ENCODE measurements at places on chromosomes 2 and 18.
A peak's percentile ranks its signal among the peaks of the same experiment; 100 is the strongest.

DNA sequence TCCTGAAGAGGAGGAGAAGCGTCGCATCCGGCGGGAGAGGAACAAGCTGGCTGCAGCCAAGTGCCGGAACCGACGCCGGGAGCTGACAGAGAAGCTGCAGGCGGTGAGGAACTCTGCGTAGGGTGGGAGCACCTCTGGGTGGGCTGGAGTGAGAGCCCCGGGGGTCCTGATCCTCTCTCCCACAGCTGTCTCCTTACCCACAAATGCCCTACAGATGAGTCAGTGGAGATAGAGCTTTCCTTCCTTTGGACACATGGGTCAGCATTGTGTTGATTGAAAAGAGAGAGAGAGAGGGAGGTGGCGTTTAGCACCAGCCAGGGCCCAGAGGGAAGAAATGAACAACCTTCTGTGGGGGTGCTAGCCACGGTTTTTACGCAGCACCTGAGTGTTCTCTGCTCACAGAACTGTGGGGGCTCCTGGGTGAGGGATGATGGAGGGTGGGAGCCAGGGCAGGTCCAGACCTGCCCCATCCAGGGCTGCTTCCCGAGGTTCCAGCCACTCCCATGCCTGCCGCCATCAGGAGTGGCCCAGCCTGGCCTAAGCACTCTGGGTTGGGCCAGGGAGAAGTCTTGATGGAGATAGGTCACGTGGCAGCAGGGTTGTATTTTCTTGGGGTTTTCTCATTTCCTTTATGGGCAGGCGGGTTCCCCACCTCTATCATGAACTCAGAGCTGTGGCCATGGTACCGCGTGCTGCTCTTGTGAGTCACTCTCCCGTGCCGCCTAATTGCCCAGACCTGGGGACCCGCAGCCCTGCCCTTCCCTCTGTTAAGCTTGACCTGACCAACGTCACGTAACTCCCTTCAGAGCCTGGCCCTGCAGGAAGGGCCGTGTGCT lies 16.3 kb downstream of the FOSL2 start:
- DNase-seq = no peak

GRCh38 chr18:11511434-11512095 lies 97.8 kb upstream of the SLC35G4 start:
- DNase-seq = no peak

DNA sequence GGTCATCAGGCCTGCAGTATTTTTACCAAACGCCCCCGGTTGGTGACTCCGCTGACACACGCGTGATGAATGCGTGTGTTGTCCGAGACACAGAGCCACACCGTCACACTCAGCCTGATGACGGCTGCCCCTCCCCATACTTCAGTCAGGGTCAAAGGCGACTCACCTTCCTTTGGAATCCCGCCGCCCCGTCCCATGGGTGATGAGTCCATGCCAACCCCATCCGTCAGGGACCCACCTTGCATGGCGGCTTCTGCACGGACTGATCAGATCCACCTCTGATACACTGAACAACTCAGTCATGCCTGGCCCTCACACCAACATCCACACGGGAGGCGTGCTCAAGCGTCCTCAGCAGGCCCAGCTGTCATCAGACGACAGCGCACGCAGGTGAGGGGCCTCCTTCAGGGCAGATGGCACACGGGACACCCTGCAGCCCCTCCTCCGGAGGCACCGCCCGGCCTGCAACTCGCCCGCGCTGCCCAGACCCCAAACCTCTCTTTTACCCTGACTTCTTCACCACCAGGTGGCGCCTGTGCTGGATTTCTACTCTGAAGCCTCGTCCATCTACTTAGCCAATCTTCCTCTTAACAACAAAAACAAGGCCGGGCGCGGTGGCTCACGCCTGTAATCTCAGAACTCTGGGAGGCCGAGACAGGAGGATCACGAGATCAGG lies 89.2 kb downstream of the ZNF516 start:
- DNase-seq = peak; percentile 85

GRCh38 chr2:42933824-42934254 lies 141.5 kb upstream of the HAAO start:
- no peak for DNase-seq

- DNase-seq = no peak
These were observed 96.8 kb downstream of the DNAH6 start for GRCh38 chr2:84613082-84613481.

DNA sequence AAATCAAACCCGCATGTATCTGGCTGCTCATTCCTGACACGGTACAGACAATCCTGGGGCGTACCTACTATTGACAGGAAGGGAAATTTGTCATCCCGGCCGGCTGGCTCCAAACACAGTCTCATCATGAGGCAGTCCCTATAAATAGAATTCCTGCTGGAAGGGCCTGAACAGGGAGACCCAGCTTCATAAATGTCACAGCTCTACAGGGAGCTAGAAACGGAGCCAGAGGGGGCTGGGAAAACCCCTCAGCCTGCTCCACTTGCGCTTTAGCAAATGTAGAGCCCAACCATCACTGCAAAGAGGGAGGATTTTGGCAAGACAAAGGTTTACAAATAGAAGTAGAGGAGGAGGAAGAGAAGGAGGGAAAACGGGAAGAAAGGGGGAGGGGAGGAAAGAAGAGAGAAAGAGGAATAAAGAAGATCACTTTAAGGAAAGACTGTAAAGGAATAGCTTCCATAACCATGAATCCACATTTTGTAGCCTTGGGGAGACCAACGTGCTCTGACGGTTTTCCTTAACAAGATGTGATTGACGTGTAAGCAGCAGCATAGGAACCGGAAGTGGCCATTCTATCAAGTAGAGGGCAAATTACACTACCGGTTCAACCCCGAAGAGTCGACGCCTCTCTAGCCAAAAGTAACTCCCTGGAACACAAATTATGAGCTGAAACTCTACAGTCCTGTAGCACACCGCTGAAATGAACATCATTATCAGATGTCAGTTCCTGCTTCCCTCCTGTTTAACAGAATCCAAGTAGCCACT lies 56.8 kb upstream of the TTN start:
- DNase-seq = no peak

DNA sequence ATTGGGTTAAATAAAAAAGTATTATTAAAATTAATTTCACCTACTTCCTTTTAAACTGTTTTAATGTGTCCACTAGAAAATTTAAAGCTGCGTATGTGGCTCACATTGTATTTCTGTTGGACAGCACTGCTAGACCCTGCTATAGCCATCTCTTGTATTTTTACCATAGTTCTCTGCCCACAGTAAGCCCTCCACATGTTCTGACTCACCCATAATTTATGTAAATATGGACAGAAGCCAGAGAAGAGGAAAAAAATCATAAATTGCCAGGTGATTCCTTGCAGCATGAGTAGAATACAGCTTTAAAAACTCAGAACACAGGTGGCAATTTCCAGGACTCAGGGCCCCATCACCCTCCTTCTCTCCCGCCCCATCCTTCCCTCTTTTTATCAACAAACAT lies 142.4 kb upstream of the MEX3C start:
- DNase-seq = no peak

DNA sequence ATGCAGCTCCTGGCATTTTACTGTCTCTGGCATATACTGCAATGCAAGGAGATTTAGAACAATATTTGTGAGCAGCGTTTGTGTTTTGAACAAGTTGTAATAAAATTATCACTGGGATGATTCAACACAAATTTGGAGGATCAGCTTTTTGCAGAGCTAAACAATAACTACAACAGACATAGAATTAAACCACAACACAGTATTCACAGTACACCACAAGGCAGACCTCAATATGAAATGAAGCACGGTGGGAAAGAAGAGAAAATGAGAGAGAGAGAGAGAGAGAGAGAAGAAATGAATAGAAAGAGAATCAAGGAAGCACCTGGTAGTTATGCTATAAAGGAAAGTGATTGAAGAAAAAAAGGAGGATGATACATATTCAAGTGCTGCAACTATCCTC lies 39.4 kb downstream of the HOXD1 start:
- DNase-seq = no peak

DNA sequence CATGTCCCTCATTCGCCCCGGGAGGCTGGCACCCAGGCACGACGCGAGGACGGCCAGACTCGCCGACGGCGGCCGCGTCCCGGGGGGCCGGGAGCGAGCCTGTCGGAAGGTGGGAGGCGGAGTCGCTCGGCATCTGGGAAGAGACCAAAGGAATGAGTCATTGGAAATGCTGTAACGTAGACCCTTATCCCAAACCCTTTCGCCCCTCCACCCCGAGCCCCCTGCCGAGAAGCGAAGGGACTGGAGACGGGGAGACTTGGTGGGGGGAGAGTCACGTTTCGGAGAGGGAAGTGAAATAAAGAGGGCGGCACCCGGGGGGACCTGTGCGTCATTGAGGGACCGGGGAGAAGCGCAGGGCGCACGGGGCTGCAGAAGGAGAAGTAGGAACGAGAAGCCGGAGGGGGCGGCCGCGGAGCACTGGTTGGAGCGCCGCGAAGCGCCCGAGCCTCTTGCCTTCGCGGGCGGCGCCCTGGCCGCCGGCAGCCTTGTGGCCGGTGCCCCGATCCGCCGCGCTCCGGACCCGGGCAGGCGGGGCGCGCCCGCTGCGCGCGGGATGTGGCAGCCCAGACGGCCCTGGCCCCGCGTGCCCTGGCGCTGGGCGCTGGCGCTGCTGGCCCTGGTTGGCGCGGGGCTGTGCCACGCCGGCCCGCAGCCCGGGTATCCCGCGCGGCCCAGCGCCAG lies at the start of gene EMILIN2:
Gene EMILIN2, plus strand, starts transcription at position 371 of the 681 bp plus-strand sequence. Its CDS starts 183 bp downstream, at position 554.
- no peak for DNase-seq

DNA sequence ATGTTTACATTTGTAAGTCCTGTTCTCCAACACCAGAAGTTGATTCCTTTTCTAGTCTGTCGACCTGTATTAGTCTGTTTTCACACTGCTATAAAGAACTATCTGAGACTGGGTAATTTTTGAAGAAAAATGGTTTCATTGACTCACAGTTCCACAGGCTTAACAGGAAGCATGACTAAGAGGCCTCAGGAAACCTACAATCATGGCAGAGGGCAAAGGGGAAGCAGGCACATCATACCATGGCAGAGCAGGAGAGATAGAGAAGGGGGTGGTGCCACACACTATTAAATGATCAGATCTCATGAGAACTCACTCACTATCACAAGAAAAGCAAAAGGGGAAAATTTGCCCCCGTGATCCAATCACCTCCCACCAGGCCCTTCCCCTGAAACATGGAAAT lies 112.8 kb upstream of the MAP3K20 start:
- no peak for DNase-seq

DNA sequence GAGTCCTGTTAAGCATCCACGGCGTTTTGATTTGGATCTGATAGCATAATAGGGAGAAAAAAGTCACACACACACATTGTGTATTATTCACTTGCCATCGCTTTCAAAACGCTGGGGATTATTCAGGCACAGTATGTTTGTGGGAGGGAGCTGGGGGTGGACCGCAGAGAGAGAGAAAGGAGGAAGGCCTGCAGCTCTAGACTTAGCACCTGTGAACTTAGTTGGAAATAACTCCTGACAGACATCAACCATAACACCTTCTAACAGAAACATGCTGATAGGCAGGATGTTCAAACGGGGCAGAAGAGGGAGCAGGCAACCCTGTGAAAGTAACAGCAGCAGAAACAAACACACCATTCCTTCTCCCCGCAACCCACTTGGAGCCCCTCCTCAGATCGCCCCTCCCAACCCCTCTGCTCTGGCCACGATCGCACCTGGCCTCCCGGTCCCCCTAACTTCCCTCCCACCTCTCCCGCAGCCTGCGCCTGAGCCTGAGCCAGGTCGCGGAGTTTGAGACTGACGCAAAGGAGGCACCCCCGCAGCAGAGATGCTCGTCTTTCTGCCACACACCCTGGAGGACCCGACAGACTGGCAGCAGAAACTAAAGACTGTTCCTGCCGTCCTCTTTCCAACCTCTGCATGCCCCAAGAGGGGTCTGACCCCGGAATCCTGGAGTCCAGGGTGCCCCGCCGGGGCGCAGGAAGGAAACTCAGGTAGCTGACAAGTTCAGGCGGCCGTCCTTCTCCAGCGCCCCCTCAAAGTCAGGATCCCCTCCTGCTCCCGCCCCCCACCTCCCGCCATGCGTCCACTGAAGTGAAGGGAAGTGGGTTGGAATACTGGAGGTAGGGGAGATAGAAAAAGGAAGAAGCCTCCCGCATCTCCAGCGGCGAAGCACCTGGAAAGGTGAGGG lies 738 bp downstream of the CHST9 start:
- DNase-seq = peak; percentile 10
